ENCODE measurements at places on chromosomes 12 and 14.
A peak's percentile ranks its signal among the peaks of the same experiment; 100 is the strongest.

DNA sequence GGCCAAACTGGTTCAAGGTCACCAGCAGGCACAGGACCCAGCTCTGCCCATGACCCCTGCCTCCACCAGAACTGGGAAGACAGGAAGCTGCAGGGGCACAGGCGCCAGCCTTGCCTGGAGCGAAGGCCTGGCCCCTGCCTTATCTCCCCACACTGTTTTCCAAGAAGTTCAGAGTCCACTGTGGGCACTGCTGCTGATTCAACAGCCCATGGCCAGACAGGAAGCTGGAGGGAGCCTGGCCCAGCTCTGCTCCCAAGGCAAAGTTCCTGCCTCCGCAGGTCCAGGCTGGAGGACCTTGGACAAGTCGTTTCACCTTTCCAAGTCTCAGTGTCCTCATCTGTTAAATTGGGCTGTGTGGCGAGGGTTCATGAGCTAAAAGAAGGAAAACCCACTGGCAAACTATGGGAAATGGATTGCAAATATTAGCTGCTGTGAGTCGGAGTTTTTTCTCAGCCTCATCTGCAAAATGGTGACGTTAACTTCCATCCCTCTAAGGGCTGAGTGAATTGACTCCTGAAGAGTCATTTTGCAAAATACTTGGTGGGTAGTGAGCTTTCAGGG is 1.2 kb downstream of the PHETA1 start:
- peak; percentile 16 for DNase-seq
- H3K4me1 ChIP-seq: peaks cover 5% of the 10 kb centered on the region
- H3K27ac ChIP-seq: no peak overlapping the region
- H3K27me3 ChIP-seq: no peaks in the 10 kb centered on the region
- no peak overlapping the region for H3K4me3 ChIP-seq

GRCh38 chr14:56390859-56391258 is 188.7 kb upstream of the TMEM260 start:
- no peaks in the 10 kb centered on the region for H3K4me1 ChIP-seq
- no peaks in the 10 kb centered on the region for H3K27me3 ChIP-seq
- no peak overlapping the region for H3K4me3 ChIP-seq

- DNase-seq: no peak
- H3K27ac ChIP-seq: no peak overlapping the region
- no peak overlapping the region for H3K4me3 ChIP-seq
- H3K4me1 ChIP-seq: no peaks in the 10 kb centered on the region
Measured at GRCh38 chr12:107616941-107617340, 68.7 kb upstream of the PWP1 start.

GRCh38 chr12:124420996-124421674 is 126.2 kb downstream of the RFLNA start:
- H3K4me1 ChIP-seq: no peaks in the 10 kb centered on the region
- no peak overlapping the region for H3K27ac ChIP-seq
- H3K36me3 ChIP-seq: peaks cover 5% of the 10 kb centered on the region
- DNase-seq: no peak
- H3K27me3 ChIP-seq: no peaks in the 10 kb centered on the region

DNA sequence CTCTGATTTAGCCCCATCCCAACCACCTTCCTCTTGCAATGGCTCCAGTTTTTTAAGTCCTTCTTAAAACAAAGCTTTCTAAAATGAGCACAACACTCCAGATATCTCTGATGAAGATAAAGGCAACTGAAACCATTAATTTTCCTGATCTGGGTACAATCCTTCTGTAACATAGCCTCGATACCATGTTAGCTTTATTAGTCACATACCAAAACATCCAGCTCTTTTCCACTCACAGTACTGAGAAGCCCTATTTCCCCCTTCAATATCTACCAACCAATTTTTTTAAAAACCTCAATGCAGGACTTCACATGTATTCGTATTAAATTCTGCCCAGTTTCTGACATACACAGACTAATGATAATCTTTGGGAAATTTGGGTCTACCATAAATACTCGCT is 105.9 kb downstream of the MED13L start:
- no peak overlapping the region for H3K27ac ChIP-seq
- no peaks in the 10 kb centered on the region for H3K36me3 ChIP-seq
- no peak overlapping the region for H3K4me3 ChIP-seq
- peaks cover 2% of the 10 kb centered on the region for H3K4me1 ChIP-seq

DNA sequence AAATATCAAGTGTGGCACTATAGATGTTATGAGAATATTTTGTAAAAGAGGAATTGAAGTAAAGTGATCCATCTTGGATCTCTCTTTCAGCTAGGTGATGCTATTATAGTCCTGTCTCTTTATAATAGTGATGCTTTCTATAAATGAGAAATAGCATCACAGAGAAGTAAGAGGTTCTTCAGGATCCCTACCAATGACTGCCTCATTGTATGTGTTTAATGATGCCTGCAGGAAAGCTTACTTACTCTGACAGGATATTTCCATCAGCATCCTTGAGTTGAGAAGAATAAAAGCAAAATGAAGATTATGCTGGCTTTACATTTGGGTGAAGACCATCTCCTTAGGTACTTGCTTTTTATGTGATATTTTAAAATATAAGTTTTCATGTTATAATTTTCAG is 846.0 kb upstream of the LRFN5 start:
- no peak overlapping the region for H3K27ac ChIP-seq
- peaks cover 17% of the 10 kb centered on the region for H3K4me1 ChIP-seq
- H3K36me3 ChIP-seq: no peaks in the 10 kb centered on the region
- no peak overlapping the region for H3K4me3 ChIP-seq
- DNase-seq: no peak
- H3K27me3 ChIP-seq: no peaks in the 10 kb centered on the region

DNA sequence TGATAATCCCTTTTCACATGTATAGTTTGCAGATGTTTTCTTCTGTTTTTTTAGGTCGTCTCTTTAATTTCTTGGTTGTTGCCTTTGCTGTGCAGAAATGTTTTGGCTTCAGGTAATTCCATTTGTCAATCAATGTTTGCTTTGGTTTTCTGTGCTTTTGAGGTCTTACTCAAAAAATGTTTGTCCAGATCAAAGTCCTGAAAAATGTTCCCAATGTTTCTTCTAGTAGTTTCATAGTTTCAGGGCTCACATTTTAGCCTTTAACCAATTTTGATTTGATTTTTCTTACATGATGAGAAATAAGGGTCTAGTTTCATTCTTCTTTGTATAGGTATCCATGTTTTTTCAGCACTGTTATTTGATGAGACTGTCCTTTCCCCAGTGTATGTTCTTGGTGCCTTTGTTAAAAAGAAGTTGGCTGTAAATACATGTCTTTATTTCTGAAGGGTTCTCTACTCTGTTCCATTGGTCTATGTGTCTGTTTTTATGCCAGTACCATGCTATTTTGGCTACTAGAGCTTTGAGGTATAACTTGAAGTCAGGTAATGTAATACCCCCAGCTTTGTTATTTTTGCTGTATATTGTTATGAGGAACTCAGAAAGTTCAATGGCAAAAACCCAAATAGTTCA is 578.7 kb upstream of the SEL1L start:
- H3K4me1 ChIP-seq: no peaks in the 10 kb centered on the region
- H3K27me3 ChIP-seq: no peaks in the 10 kb centered on the region
- H3K36me3 ChIP-seq: no peaks in the 10 kb centered on the region
- DNase-seq: no peak
- H3K27ac ChIP-seq: no peak overlapping the region

DNA sequence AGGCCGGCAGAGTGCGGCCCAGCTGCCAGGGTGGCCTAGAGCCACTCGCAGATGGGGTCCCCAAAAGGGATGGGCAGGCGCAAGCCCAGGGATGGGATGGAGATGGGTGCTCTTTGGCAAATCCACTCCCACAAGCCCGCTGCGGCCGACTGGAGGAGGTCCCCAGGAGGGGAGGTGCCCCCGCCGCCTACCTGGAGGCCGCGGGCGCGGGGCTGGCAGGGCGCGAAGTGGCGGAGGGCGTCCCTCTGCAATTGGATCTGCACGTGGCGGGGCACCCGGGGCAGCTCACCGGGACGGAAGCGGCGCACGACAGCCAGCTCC is 730 bp downstream of the PPP1R3E start:
- DNase-seq: no peak
- H3K36me3 ChIP-seq: no peaks in the 10 kb centered on the region
- no peaks in the 10 kb centered on the region for H3K4me1 ChIP-seq
- peak overlapping the region; percentile 1 for H3K4me3 ChIP-seq

DNA sequence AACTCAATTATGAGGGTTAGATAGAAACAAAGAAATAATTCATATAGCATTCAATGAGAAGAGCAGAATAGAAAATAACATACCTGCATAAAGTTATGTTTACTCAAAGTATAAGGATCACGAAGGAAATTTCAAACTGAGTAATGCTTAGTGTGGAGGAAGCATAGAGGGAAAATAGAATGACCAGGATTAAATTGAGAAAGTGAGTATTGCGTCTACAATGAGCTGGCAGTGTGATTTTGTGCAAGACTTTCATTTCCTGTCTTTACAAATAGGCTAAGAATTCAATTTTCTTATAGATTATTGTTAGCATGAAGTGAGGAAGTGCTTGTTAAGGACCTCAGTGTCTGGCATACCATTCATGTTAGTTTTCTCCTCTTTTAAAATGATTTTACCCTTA is 12.0 kb downstream of the ADGRD1 start:
- H3K4me3 ChIP-seq: no peak overlapping the region
- no peaks in the 10 kb centered on the region for H3K36me3 ChIP-seq
- no peaks in the 10 kb centered on the region for H3K4me1 ChIP-seq
- no peaks in the 10 kb centered on the region for H3K27me3 ChIP-seq
- H3K27ac ChIP-seq: no peak overlapping the region

DNA sequence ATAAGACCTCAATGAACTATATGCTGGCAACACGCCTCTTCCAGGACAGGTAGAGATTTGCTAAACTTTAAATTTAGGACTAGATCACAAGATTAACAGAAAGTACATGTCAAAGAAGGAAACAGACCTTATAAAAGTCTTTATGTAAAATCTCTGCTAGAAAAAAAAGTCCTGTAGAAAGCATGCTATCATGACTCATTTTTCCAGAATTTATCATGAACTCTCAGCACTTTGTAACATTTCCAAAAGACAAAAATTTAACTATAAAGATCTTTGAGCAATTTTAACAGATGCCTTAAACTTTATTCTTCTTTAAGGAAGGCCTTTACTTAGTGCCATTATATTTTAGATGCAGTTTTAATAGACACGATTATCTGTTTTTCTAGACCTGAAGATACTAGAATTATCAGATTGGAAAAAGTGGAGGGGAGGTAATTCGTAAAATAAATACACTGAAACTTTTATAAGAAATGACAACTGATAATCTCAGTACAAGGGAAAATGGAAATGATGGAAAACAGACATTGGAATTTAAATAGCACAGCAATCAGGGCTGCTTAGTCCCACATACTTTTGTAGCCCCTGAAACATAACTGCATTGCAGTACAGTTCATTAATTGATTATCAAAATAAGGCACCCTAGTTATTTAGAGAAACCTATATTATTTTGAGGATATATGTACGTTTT is 92.0 kb downstream of the TTLL5 start:
- no peak overlapping the region for H3K4me3 ChIP-seq
- H3K27me3 ChIP-seq: no peaks in the 10 kb centered on the region
- no peak overlapping the region for H3K27ac ChIP-seq

GRCh38 chr14:70654632-70655031 is 12.9 kb downstream of the TTC9 start:
- no peak overlapping the region for H3K27ac ChIP-seq
- no peaks in the 10 kb centered on the region for H3K36me3 ChIP-seq

DNA sequence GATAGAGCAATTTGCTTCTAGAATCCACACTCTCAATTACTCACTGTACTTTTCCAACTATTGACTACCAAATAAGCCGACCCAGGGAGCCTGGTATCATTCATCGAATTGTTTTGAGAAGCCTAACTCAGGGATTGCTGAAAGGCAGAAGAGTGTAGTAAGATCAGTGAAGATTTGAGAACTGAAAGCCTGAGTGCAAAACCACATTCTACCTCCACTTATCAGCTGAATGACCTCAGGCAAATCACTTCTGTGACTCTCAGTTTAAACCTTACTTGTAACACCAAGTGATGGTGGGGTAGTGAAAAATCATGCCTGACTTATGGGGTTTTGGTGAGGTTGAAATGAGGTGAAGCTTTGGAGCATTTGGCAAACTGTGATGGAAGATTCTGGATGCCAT is 126.1 kb upstream of the MAX start:
- no peak for DNase-seq
- no peak overlapping the region for H3K4me3 ChIP-seq
- H3K36me3 ChIP-seq: no peaks in the 10 kb centered on the region
- no peak overlapping the region for H3K27ac ChIP-seq

GRCh38 chr12:123897221-123897620 is 75.4 kb downstream of the CCDC92 start:
- no peak for DNase-seq
- peaks cover 2% of the 10 kb centered on the region for H3K4me1 ChIP-seq
- H3K27ac ChIP-seq: no peak overlapping the region
- no peak overlapping the region for H3K4me3 ChIP-seq
- no peaks in the 10 kb centered on the region for H3K36me3 ChIP-seq

DNA sequence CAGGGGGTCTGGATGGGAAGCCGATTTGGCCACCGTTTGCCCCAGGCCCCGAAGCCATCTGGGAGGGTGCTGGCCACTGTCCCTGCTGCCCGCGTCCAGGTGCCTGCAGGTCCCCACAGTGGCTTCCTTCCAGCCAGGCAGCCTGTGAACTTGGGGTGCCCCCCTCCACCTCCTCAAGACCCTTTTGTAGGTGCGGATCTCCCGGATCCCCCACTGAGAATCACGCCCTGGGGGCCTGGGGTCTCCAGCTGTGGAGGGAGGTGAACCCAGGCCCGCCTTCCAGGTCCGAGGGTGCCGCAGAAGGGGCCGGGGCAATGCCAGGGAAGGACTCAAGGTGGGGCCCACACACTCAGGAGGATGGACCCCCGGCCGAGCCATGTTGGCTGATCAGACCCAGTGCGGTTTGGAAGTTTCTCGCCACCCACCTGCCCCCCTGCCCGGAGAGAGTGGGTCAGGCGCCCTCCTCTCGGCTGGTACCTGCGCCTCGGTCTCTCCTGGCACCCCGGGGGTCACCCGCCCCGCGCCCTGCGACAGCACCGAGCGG is 1.7 kb downstream of the MMP17 start:
- no peaks in the 10 kb centered on the region for H3K36me3 ChIP-seq
- peak; percentile 31 for DNase-seq
- peak overlapping the region; percentile 13 for H3K4me3 ChIP-seq
- H3K27me3 ChIP-seq: peaks cover 4% of the 10 kb centered on the region
- no peaks in the 10 kb centered on the region for H3K4me1 ChIP-seq
- no peak overlapping the region for H3K27ac ChIP-seq

DNA sequence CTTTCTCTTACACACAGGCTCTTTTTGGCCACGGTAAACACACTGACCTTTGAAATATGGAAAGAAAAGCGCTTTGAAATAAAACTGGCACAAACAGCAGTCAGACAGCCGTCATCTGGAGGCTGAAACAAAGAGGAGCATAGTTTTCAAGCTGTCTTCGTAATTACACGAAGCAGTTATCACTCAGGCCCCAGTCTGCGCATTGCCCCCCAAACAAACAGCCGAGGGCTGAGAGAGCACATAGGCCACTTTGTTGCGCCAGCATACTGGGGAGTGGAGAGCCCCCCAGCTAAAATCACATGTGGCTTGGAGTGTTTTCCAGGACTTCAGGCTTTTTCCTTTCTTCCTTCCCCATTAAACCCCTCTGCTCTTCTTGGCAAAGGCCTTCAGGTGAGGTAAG is 142.9 kb upstream of the BTG1 start:
- no peaks in the 10 kb centered on the region for H3K36me3 ChIP-seq
- no peak overlapping the region for H3K4me3 ChIP-seq
- H3K4me1 ChIP-seq: no peaks in the 10 kb centered on the region
- no peaks in the 10 kb centered on the region for H3K27me3 ChIP-seq
- H3K27ac ChIP-seq: no peak overlapping the region

GRCh38 chr12:94969424-94969823 is 34.1 kb downstream of the NDUFA12 start:
- H3K36me3 ChIP-seq: no peaks in the 10 kb centered on the region
- no peaks in the 10 kb centered on the region for H3K27me3 ChIP-seq
- no peak overlapping the region for H3K27ac ChIP-seq
- DNase-seq: no peak
- no peak overlapping the region for H3K4me3 ChIP-seq

GRCh38 chr12:95600567-95600966 is 49.3 kb upstream of the USP44 start:
- no peaks in the 10 kb centered on the region for H3K4me1 ChIP-seq
- no peak overlapping the region for H3K4me3 ChIP-seq
- no peak for DNase-seq
- H3K36me3 ChIP-seq: no peaks in the 10 kb centered on the region
